ENCODE measurements at places on chromosomes 5 and 9.

DNA sequence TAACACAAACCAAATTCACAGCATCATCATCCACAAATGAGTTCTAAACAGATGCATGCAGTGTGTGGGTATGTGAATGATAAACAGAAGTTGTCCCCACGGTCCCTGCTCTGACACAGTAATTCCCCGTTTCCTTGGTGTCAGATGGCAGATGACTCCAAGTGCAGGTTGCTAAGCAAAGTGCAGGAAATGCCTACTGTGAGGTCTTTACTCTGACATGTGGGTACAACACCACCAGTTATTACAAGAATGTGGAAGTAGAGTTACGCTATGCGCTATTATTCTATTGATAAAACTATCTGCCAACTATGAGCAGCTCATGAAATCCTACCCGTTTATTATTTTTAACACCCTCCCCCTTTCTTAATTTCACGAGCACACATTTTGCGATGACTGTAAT is 448.9 kb downstream of the BNC2 start:
- DNase-seq, result peak; percentile 56

GRCh38 chr5:140239939-140240700 is 62.8 kb downstream of the PFDN1 start:
- DNase-seq, result peak; percentile 80

DNA sequence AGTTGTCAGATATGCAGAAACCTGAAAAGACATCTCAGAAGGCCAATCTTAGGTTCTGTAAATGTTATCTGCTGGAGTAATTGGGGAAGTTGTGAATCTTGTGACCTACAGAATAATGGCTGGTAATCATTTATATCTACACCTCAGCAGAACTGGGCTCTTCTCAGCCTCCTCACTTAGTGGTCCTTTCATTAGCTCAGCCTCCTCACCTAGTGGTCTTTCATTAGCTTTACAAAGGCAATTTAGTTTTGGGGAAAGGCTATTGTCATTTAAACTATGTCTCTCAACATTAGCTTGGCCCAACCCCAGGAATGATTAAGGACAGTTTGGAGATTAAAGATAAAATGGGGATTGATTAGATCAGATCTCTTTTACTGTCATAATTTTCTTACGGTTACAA is 284.2 kb upstream of the SGCD start:
- peak; percentile 11 for DNase-seq

GRCh38 chr5:36270175-36270574 is 28.4 kb upstream of the NADK2 start:
- DNase-seq, result no peak

DNA sequence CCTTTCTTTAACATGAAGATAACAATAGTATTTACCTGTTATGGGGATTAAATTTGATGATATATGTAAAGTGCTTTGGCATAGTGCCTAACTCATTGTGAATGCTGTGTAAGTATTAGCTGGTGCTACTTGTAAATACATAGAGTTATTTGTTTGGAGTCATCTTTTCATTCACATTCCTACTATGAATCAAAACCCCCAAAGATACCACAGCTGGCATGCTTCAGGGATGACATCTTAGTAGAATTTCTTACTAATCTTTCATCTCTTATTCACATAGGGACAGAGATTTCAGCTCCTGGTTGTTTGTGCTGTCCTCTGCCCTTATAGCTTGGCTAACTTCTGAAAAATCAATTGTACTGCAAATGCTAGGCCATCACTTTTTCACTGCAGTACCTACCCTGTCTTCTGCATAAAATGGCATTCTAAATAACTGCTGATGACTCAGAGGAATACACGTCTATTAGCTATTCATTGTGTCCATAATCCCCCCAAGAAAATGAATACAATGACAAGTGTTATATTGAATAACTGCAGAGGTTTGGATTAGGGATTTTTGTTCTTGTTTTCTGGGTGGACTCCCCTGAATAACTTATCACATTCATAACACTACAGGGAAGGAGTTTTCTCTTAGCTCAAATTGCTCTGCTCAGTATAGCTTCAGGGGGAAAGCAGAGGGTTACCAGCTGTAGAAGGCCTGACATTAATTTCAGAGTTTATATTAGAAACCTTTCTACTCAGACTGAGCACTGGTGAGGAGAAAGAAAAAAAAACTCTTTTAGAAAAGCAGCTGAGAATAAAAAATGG is 192.2 kb upstream of the C9orf72 start:
- no peak for DNase-seq

DNA sequence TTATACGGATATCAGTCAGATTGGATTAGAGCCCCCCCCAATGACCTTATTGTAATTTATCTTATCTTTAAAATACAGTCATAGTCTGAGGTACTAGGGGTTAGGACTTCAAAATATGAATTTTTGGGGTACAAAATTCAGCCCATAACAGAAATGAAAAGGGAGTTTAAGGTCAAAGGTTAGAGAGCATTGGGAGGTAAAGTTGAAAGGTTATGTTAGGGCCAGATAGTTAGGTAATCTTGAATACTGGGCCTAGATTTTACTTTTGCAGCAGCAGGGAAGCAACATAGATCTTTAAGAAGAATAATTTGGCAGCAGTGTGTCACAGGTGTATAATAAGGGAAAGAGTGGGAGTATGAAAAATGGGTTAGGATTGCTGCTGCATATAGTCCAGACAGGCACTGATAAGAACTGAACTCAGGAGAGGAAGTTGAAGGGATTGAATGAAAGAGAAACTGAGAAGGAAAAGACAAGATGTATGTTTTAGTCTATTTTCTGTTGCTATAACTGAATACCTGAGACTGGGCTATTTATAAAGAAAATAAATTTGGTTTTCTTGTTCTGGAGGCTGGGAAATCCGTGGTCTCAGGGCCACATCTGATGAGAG is 10.7 kb upstream of the GCNT4 start:
- DNase-seq, result no peak

DNA sequence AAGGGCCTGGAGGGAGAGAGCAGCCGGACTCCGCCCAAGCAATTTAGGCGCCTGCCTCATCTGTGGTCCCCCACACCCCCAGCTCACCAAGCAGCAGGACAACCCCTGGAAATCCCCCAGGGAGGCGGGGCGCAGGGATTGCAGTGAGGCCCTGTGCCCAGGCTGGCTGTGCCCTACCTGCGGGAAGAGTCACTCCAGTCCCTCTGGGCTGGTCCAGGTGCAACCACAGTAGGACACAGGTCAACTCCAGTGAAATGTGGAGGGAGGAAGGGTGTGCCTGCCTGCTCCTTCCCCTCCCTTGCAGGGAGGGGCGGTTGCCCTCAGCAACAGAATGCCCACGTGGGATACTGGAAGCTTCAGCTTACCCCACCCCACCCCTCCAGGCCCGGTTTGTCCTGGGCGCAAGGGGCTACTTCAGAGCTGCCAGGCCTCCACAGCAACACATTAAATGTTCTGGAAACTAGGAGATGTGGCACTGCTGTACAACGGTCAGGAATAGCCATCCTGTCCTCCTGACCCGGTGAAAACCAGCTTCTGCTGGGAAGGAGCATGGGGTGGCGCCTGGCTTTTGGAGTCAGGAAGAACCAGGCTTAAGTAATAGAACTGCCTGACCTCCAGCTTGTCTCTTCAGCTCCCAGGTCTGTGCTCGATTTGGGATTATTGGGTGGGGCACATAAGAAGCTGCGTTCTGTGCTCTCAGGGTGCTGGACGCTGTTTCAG is 22.5 kb downstream of the ABO start:
- no peak for DNase-seq

DNA sequence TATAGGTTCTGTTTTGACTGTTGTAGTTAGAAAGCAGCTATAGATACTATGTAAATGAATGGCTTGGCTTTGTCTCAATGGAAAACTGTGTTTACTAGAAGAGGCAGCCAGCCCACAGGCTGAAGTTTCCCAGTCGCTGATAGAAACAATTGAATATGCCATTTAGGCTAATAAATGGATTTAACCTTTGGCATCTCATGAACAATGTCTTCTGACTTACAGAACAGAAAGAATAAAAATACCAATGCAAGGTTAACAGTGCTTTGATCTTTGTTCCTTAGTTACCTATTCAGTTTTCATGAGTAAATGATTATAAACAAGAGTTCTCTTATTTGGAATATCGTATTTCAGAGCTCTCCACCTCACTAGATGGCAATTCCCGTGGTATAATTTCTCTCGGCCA is 120.6 kb downstream of the PAM start:
- DNase-seq, result no peak

- DNase-seq, result no peak
Measured at GRCh38 chr9:133426011-133426410, 3.8 kb downstream of the ADAMTS13 start.

DNA sequence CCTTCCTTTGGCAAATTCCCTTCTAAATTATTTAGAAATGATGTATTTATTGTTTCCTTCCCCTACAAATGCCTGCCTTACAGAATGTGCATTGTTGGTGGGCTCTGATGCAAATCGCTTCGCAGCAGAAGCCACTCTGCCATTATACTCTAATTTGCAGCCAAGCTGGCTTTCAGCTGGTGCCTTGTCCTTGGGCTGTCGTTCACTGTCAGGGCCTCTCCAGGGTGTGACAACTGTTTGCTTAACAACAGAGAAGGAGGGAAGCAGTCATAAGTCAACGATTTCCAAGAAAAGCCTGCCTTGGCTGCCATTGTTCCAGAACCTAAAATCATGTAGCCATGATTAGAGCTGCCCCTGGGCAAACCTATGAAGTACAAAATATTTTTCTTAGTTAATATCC is 260.1 kb upstream of the RGMB start:
- peak; percentile 52 for DNase-seq

Measured in iPS-NIHi11 (cell line).